ENCODE measurements at places on chromosomes 4 and X.
A peak's percentile ranks its signal among the peaks of the same experiment; 100 is the strongest.

- DNase-seq = peak; percentile 33
Observed at GRCh38 chr4:71602289-71602900, 181.5 kb downstream of the GC start.

DNA sequence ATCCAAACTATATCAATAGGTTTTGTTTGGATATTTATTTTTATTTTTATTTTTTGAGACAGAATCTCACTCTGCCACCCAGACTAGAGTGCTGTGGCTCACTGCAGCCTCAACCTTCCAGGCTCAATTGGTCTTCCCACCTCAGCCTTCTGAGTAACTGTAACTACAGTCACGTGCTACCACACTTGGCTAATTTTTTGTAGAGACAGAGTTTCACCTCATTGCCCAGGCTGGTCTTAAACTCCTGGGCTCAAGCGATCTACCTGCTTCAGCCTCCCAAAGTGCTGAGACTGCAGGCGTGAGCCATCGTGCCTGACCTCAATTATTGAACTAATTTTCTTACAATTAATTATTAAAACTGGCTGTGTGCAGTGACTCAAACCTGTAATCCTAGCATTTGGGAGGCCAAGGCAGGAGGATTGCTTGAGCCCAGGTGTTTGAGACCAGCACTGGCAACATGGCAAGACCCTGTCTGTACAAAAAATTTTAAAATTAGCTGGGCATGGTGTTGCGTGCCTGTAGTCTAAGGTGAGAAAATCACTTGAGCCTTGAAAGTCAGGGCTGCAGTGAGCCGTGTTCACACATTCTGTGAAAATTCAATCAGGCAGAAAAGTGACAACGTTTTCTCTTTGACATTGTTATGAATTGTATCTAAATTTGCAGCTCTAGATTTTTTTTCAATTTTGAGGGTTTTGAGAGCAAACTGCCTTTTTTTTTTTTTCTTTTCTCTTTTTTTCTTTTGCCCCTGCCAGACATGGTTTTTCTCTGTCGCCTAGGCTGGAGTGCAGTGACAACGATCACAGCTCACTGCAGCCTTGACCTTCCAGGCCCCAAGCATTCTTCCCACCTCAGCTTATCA, 66.0 kb downstream of the UBE2K start:
- no peak for DNase-seq

- no peak for DNase-seq
Observed at GRCh38 chr4:61220556-61220955, 20.4 kb downstream of the ADGRL3 start.

- no peak for DNase-seq
Observed at GRCh38 chrX:136781180-136781797, 557 bp upstream of the ARHGEF6 start.

DNA sequence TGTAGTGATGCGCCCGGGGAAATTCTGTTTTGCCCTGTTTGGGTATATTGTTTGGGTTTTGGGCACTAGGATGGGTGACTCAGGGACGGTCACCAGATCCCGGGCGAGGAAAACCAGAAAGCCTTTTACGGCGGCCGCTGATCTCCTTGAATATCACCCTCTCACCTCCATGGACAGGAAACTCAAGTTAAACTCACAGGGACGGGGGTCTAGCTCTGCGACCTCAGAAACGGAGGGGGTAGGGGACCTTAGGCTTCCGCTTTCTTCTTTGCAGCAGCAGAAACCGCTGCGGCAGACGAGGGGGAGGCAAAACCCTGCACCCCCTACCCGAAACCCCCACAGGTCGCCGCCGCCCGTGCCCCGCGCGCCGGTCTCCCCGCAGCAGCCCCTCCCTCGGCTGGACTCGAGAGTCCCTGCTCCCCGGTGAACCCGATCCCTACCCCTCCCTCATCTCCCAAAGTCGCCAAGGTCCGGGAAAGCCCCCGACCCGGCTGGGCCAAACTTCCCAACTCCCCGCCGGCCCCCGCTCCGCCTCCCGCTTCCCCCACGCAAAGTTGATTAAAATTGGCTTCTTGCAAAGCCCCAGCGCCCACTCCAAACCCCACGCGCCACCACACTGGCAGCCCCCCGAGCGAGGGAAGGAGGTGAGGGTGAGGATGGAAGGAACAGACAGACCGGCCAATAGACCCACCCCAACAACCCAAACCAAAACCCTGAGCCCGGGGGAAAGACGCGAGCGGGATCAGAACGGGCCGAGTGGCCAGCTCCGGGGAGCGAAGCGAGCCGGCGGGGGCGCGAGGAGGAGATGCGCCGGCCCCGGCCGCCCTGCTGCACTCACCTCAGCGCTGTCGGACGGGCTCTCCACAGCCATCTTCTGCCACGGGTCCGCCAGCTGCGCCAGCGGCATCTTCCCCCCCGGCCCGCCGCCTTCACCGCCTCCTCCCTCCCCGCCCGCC, 705 bp downstream of the RPS6KA3 start:
- no peak for DNase-seq

- DNase-seq = no peak
Observed at GRCh38 chr4:163816494-163816893, 322.0 kb downstream of the TMA16 start.

DNA sequence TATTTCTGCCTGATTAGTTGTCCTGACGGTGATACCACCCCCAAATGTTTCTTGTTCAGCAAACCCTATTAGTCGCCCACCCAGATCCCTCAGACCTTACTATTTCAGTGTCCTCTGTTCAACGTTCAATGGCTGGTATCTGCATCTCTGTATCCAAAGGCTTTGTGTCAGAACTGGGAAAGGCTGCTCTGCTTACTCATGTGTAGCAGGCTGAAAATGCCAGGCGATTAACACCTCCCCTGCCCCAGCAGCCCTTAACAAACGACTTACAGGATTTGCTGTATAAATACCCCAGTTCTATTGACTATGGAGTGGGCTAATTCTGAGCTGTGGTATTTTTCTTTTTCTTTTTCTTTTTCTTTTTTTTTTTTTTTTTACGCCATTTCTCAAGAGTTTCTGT, 415.0 kb downstream of the ZNF674 start:
- DNase-seq = no peak

DNA sequence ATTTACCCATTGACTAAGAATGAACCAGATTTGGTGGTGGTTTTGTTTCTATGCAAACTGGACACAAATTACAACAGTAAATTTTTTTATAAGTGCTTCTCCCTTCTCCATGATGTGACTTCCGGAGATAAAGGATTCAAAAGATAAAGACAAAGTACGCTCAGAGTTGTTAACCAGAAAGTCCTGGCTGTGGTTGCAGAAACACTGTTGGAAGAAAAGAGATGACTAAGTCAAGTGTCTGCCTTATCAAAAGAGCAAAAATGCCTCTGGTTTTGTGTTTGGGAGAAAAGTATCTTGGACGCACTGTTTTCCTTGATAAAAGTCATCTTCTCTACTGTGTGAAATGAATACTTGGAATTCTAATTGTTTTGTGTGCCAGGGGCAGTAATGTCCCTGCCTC, 213.4 kb downstream of the GC start:
- no peak for DNase-seq

- DNase-seq = no peak
Observed at GRCh38 chr4:99857307-99857706, 36.9 kb downstream of the LAMTOR3 start.

Data from COLO829 (cell line).